H4 (cell line): ENCODE measurements at places on chromosomes 16 and 17. TPM values are rescaled to one million over a fixed set of nuclear protein-coding genes. Genes with fewer than 3 reads are reported as not detected.

Gene GAS2L2
- 0.04 TPM in 2 replicates for total RNA-seq

Gene TRIM72
- not detected in 2 replicates for total RNA-seq

Gene GINS2
- 50.8 and 58.9 TPM in 2 replicates for total RNA-seq

Gene LRRC46
- 0.27 and 0.35 TPM in 2 replicates for total RNA-seq

Gene LITAFD
- total RNA-seq, result not detected in 2 replicates

Gene NTHL1
- total RNA-seq, result 28.2 and 42.3 TPM in 2 replicates

Gene GUCY2D
- not detected in 2 replicates for total RNA-seq

Gene GSG1L
- total RNA-seq, result 0.08 and 0.41 TPM in 2 replicates

Gene ABAT
- 0.99 and 2.0 TPM in 2 replicates for total RNA-seq

Gene MMP25
- 0.87 and 0.94 TPM in 2 replicates for total RNA-seq

Gene KRTAP9-2
- not detected in 2 replicates for total RNA-seq

Gene HNF1B
- not detected in 2 replicates for total RNA-seq

Gene GSDMA
- total RNA-seq, result not detected in 2 replicates

Gene FOXJ1
- not detected in 2 replicates for total RNA-seq

Gene TPSB2
- 0.17 TPM in 1 of 2 replicates, not detected in the other for total RNA-seq

DNA sequence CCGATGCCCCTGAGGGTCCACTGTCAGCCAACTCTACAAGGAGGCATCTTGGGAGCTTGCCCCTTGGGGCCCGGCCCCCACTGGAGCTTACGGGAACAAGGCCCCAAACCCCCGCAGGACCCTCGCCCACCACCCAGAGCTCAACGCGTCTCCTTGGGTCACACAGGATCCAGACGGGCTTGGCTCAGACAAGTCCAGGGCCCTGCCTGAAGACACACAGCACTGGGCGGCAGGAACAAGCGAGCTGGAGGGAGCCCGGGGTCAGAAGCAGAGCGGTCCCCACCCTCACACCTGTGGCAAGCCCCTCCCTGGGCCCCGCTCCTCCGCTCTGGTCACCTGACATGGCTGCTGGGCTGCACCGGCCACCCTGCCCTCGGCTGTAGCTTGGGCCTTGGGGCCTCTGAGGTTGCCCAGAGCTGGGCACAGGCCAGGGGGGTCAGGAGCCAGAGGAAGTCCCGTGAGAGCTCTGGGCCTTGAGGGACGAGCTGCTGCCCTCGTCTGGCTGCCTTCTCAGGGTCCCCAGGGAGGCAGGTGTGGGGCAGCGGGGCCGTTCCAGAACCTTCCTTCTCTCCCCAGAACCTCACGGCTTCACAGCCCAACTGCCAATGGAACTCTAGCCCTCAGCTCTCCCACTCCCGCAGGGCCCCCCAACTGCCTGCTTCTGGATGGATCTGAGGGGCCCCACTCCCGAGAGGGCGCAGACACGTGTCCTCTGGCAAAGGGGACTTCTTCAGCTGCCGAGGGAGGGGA lies at the start of gene CCDC154:
TSS of gene CCDC154 (minus strand) at position 577 of the 750 bp plus-strand sequence. CDS start at position 343, 234 bp downstream.
- DNase-seq, result no peak

DNA sequence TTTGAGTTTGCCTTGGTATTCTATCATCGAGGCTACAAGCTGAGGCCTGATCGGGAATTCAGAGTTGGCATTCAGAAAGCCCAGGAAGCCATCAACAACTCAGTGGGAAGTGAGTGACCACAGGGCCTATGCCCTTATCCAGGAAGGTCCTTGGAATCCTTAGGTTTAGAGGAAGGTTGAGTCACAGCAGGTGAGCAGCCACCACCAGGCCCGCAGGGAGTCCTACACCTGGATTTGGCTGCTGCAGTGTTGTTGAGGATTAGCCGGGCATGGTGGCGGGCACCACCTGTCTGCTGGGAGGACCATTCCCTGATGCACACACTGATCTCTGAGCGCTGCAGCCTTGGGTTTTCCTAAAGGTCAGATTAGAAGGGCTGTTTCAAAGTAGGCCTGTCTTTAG lies 5.2 kb downstream of the ODAD4 start:
- no peak for DNase-seq

- no peak for DNase-seq
These were observed 311.3 kb downstream of the GRIN2A start for GRCh38 chr16:9870962-9871361.

DNA sequence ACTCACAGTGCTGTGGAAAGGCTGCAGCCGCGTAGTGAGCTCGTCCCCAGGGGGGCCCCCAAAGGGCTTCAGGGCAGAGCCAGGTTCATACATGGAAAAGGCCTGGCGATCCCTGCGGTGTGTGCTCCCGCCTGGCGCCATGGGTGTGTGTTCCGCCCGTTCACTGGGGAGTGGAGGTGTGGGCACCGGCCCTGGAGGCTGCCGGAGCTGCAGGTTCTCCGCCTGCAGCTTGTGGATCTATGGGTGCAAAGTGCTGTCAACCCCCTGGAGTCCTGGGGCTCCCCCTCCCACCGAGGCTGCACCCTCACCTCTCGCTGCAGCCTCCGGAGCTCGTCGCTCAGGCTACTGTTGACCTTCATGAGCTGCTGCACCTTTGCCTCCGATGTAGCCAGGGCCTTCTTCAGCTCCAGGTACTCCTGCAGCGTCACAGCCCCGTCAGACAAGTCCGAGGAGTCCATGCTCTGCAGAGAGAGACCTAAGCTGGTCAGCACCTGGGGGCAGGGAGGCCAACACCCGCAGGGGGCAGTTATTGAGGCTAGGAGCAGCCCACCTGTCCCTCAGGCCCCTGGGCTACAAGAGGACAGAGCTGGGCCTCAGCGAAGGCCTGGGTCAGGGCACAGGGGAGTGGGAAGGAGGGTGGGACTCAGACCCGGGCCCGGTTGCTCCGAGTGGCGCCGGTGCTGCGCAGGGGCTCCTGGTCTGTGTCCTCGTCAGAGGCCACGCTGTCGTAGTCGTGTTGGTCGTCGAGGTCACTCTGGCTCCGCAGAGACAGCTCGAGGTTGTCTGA lies 7.9 kb downstream of the TP53I13 start:
- DNase-seq, result no peak

GRCh38 chr16:12580809-12581208 lies 222.9 kb downstream of the CPPED1 start:
- DNase-seq, result no peak

GRCh38 chr16:22264786-22265185 lies 32.4 kb upstream of the POLR3E start:
- no peak for DNase-seq

- DNase-seq, result no peak
These were observed 18.4 kb downstream of the ABCA9 start for GRCh38 chr17:69042308-69042707.

- peak; percentile 64 for DNase-seq
These were observed 32.9 kb downstream of the BAHCC1 start for GRCh38 chr17:81428121-81428515.

- DNase-seq, result no peak
These were observed 49.0 kb downstream of the NT5M start for GRCh38 chr17:17351901-17352781.

- no peak for DNase-seq
These were observed at the start of gene OTOP3 for GRCh38 chr17:74935585-74936469. Gene OTOP3 (plus strand): TSS chr17:74935898. CDS start chr17:74935922, 24 bp downstream.

DNA sequence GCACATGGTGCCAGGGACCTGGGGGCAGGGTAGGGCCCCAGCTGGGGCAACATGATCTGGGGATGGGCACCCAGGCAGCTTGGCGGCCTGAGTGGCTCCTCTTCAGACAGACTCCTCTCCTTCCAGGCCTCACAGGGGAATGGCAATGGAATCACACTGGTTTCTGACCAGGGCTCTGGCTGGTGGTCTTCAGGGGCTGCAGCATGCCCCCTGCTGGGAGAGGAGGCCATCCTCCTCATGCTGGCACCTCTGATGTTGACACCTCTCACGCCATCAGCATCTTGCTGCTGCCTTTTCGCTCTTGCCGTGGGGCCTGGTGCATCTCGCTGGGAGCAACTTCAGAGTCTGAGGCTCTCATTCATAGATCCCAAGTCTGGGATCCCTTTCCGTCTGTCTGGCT lies 11.2 kb upstream of the GFOD2 start:
- DNase-seq, result no peak

DNA sequence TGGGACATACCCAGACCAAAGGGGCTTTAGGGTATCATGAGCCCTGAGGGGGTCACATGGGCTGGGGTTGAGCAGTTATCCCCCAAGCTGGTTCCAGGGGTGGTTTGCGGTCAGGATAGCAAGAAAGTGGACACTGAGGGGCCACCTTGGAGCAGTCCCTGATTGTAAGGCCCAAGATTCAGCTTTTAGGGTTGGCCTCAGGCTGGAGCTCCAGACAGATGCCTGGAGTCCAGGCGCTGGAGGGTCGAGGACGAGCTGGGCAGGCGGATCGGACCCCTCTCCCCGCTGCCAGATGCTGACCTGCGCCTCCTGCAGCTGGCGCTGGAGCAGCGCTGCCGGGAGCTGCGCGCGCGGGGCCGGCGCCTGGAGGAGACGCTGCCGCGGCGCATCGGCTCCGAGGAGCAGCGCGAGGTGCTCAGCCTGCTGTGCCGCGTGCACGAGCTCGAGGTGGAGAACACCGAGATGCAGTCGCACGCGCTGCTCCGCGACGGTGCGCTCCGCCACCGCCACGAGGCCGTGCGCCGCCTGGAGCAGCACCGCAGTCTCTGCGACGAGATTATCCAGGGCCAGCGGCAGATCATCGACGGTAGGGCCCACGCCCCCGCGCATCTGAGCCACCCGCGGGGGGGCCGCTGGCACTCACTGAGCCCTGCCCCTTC lies 10.0 kb downstream of the BTBD17 start:
- no peak for DNase-seq

GRCh38 chr16:29984137-29984763 lies 10.6 kb downstream of the TAOK2 start:
- no peak for DNase-seq

- no peak for DNase-seq
These were observed 27.8 kb upstream of the INTS2 start for GRCh38 chr17:61955619-61956018.

DNA sequence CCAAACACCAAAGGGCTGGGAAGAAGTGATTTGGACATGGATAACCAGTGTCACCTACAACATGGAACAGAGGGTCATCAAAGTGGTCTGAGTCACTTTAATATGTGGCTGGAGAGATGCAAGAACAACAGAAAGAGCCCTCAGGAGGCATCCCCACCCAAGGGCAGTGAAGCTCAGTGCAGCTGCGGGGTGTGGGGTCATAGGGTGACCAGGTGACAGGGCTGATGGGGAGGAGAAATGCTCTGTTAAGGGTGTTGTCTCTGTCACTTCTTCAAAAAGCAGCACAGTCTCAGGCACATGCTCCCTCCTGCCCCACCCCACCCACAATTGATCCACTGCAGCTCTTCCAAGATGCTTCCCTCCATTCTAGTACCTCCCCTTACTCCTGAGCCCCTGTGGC lies 819.1 kb downstream of the KCNJ18 start:
- DNase-seq, result no peak

DNA sequence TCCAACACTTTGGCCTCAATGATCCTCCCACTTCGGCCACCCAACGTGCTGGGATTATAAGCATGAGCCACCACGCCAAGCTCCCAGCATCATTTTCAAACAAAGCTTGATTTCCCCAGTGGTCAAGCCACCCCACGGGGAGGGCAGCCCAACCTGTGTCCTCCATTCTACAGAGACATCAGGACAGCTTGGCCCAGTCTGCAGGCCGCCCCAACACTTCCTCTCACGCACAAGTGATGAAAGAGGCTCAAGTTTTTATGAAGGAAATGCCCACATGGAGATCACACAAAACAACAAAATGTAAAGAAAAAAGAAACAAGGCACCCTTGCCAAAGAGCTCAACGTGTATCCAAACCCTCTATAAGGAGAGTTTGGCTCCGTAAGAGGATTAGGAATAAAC lies 112.4 kb downstream of the XYLT1 start:
- no peak for DNase-seq

DNA sequence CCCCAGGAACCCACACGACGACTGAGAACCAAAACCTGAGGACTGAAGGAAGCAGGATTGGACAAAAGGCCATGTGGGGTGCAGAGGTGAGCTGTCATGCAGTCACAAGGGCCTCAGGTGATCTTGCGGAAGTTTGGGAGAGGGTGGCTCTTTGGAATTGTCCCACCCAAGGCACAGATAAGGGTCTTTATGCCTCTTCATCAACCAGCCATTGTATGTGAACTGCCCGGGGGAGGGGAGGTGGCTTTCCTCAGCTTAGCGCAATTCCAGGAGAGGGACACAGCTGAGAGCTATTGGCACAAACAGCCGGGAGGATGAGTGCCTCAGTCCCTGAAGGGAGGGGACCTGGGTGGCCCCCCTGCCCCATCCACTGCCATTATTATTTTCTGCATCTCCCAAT lies 55.1 kb upstream of the PHOSPHO1 start:
- DNase-seq, result no peak

DNA sequence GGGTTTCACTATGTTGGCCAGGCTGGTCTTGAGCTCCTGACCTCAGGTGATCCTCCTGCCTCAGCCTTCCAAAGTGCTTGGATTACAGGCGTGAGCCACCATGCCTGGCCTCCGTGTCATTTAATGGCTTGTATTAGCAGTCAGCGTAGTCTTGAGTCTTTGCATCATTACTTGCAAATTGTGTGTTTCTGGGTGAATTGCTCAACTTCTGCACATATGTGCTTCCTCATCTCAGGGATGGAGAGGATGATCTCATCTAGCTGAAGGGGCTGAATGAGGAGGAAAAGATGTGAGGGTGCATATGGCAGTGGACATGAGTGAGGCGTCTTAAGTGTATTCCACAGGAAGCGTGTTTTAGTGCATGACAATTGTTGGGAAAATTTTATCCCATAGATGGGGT lies 155.8 kb downstream of the SNX29 start:
- DNase-seq, result no peak

GRCh38 chr16:25751230-25751835 lies 59.6 kb downstream of the HS3ST4 start:
- DNase-seq, result no peak

DNA sequence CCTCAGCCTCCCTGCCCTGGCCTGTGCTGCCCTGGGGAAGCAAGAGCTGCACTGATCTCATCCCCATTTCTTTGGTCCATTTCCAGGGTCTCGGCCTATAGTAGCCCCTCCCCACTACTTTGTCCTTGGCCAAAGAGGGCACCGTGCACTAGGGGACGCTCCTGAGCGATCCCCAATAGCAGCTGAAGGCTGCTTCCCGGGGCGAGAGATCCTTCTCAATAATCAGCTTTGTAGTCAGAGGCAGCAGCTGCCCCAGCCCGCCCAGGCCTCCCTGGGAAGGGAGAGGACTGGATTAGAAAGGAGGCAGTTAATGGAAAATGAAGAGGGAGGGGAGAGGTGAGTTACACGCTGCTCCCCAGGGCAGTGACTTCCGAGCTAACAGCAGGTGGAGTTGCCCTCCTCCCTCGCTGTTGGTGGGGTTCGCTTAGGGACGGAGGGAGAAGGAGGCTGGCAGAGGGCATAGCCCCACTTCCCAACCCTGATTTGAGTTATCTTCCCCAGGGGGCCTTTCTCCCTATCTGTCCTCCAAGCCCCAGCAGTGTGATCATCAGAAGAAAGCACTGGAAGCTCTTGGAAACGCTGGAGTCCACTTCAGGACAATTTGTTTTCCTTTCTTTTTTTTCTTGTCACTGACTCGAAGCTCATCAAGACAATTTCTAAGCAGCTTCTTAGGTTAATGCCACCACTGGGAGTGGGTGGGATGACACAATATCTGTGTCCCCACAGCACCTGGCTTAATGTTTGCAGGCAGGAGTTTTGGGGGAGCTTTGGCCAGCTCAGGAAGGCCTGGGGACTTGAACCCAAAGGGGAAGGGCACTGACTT lies 2.6 kb downstream of the MXRA7 start:
- DNase-seq, result no peak
